ENCODE measurements at places on chromosomes 12 and 14. TPM values are rescaled to one million over a fixed set of nuclear protein-coding genes. Genes with fewer than 3 reads are reported as not detected.

DNA sequence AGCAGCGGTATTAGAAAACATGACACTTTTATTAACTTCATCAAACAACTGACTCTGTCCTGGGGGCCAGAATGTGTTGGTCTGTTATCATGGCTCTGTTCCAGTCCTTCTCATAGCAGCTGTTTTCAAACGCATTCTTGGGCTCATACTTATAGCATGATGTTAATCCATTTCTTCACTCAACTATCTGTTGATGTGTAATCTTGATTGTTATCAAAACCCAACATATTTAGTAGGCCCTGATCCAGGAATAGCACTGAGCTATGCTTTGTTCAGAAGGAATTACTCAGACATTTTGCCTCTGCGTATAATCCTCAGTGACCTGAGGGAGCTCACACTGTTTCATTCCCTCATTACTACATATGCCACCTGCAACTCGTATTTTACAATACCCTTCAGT is 315.9 kb downstream of the BMP4 start:
- DNase-seq, result no peak

ESPL1 gene
- total RNA-seq, result not detected

- DNase-seq, result no peak
These were observed 20.1 kb downstream of the APOBEC1 start for GRCh38 chr12:7645395-7646177.

GRCh38 chr12:107660235-107660634 is 25.4 kb upstream of the PWP1 start:
- no peak for DNase-seq

ZNF385A gene
- total RNA-seq, result 0.59 TPM

DNA sequence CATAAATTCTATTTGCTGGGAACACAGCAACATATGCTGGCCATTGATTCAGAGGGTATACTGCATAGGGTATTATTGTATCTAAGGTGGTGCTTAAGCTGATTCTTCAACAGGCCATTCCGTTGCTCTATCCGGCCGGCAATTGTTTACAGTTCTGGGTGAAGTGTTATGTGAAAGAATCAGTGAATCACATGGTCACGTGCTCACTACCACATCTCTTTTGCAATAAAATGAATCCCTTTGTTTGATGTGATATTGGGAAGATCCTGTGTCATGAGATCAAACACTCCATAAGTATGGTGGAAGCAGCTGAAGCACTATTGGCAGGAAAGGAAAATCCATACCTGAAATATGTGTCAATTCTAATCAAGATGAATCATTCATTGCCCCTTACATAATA is 7.6 kb upstream of the USP15 start:
- DNase-seq, result no peak

DNA sequence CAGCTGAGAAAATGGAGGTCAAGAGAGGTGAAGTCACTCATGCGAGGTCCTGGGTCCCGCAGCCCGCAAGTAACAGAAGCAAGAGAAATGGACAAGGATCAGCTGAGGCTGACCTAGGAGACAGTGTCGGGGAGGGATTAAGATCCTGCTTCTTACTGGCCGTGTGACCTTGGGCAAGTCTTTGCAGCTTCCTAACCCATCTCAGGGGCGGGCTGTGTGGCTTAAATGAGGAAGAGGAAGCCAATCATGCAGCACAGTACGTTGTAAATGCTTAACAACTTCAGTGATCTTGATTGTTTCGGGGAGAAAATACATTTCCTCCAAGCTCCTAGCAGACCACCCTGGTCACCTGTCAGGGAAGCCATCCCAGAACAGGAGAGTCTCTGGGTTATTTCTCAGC is 7.1 kb upstream of the PGF start:
- no peak for DNase-seq

- no peak for DNase-seq
These were observed 11.1 kb downstream of the VPS37B start for GRCh38 chr12:122884860-122885259.

BIN2 gene
- 0.29 TPM for total RNA-seq

- DNase-seq, result no peak
These were observed 43.8 kb upstream of the KTN1 start for GRCh38 chr14:55536204-55536708.

DNA sequence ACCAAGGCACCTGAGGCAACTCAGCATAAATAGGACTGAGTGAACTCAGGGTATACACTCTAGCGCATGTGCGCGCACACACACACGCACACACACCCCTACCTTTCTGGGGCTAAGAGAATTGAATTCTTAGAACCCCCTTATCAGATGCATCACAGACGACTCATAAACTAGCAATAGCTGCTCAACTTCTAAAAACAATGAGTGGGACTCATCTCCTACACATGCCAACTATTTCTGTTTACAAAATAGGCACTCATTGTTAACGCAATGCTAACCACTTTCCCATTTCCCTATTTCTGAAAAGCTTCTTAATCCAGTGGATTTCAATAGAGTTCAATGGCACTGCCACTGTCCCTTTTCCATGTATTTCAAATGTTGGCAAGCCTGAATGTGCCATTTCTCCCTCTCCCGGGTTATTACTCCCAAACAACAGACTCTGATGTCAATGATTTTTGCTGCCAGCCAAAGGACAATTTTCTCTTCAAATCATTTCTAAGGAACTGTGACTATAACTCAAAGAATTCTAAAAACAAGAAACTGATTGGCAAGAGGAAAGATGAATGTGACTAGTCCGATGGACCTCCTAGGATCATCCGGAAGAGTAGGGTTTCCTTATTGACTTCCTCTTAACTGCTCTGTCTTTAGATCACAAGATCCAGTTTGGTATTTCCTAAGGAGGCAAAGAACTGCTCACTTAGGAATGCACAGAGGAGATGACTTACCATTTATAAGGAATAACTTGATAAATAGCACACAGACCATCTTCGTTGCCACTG is 48.8 kb downstream of the SLC38A1 start:
- DNase-seq, result no peak

DNA sequence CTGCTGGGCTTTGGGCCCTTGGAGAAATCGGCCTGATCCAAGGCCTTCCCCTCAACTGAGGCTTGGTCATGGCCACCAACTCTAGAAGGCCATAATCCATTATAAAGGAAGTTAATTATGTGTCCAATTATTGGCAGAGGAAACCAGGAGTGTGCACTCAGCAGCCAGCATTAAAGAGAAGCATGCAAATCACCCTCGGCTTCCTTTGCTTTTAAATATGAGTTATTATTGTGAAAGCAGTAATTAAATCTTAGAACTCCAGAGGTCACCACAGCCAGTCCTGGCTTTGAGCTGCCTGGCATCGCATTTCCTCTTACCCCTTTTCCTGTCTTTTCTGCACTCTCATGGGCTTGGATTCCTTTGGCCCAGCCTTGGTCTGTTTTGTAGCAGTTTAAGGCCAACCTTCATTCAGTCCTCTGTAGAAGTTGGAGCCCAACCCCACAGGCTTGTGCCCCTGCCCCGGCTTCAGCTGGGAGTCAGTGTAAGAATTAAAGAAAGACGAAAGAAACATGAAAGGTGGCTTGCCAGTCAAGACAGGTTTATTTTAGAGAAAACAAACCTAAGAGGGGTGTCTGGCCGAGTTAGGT is 14.7 kb upstream of the KRT86 start:
- no peak for DNase-seq

GRCh38 chr14:75339059-75339458 is 60.4 kb downstream of the FOS start:
- DNase-seq, result no peak

- DNase-seq, result no peak
These were observed 181.2 kb downstream of the PRKCH start for GRCh38 chr14:61502459-61503093.

DNA sequence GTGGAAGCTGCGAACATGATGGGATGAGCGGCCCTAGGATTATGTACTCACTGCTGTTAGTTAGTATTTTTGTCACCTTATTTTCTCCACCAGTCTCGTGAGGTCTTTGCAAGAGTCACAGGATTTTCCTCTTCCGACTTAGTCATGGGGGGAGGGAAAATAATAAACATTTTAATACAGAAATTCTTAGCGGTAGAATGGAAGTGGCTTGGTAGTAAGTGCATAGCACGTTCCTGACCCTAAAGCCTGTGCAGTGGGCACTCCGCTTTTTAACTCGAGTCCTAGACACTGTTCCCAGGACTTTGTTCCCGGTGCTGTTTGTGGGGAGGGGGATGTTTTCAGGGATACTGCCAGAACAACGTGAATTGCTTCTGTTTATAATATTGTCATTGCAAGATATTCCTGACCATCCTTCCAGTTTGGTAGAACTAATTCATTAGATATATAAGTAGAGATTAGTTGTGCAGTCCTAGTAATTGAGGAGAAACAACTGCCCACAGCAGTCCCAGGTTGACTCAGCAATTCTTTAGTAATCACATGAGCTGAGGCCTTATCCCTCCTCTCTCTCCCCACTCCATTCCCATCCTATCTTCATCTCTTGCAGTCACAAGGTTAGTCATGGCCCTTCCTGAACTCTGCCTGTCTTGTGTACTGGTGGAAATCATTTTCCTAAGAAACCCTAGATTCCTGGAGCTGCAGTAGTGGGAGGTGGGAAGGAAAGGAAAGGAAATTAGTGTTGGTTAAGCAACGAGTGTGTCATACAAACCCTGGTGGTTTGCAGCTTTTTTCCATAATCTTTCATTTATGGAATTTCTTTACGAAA is 799 bp downstream of the SLC38A6 start:
- no peak for DNase-seq

DNA sequence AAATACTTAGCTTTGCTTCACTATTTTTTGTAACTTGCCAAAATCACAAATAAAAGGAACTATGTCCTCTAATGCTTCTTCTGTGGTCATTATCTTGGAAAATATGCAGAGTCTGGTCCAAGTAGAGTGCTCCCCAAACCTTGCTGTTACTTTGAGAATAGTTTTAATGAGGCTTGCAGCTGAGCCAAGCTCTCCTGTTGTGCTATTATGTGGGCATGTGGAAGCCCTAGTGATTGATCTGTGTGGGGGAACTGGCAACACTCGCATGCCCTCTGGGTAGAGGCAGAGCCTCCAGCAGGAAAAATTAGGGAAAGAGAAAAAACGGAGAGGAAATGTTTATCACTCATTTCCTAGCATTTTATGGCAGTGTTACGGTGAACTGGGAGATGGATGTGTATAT is 473.1 kb downstream of the EGLN3 start:
- no peak for DNase-seq

Measured in uterus (tissue), 4 donors.